ENCODE measurements at places on chromosomes 4 and X. TPM values are rescaled to one million over a fixed set of nuclear protein-coding genes. Genes with fewer than 3 reads are reported as not detected.

DNA sequence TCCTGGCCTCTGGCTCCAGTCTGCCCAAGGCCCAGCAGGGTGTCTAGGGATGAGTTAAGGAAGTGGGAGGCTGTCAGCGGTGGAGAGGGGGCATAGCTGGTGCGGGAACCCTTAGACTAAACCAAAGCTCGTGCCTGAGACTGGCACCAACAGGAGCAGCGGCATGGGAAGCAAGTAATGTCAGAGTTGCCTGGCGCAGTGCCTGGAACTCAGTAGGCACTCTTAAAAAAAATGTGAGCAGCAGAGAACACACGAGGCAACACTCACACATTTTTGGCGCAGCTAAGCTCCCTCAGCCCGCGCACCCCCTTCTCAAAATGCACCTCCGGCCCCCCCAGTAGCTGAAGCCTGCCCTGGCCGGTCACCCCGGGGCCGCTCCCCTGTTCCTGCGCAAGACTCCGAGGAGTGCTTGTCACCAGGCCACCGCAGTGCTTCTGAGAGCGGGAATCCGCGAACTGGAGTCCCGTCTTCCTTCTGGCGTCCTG lies 583 bp downstream of the GABRE start:
- DNase-seq = no peak

DNA sequence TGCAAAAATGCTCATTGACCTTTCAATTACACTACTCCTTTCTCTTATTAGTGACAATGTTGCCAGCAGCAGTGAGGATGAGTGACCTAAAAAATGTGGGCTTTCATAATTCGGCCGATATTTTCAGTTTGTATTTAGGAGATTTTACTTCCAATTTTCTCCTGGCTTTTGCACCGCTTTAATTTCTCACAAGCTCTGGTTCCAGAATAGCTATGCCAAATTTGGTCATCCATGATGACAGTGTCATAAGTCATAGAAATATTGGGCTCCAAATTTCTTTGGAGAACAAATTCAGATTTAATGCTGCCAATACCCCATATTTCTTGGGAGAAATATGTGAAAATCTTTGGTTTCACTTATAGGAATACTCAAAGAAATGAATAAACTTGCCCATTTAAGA lies 187.7 kb upstream of the HCCS start:
- DNase-seq = no peak

The TEX11 gene
- total RNA-seq = not detected

DNA sequence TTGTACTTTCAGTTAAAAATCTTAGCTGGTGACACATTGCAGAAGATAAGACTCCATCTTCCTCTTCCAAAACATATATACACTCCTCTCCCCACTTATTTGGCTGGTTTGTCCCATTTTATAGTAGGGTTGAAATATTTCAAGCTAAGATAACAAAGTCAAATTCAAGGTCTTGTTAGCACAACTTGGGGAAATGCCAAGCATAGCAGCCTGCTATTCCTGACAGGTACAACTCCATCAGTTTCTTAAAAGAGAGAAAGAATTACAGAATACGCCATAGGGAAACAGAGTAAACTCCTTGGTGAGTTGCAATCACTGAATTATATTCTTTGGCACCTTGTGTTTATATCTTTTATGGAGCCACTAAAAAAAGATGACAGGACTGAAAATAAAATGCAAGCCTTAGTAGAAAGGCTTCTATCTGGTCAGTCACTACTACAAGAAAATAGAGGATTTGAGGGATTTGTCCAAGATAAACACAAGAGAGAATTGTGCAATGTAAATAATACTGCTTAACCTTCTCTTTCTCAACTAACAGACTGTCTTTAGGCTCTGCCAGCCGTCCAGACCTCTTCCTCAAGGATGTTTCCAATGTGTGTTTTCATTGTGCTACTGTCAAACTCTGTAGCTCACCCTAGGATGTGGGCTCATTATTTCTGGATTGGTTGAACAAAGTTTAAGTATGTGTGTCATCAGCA lies 170.3 kb downstream of the VEGFC start:
- no peak for DNase-seq

DNA sequence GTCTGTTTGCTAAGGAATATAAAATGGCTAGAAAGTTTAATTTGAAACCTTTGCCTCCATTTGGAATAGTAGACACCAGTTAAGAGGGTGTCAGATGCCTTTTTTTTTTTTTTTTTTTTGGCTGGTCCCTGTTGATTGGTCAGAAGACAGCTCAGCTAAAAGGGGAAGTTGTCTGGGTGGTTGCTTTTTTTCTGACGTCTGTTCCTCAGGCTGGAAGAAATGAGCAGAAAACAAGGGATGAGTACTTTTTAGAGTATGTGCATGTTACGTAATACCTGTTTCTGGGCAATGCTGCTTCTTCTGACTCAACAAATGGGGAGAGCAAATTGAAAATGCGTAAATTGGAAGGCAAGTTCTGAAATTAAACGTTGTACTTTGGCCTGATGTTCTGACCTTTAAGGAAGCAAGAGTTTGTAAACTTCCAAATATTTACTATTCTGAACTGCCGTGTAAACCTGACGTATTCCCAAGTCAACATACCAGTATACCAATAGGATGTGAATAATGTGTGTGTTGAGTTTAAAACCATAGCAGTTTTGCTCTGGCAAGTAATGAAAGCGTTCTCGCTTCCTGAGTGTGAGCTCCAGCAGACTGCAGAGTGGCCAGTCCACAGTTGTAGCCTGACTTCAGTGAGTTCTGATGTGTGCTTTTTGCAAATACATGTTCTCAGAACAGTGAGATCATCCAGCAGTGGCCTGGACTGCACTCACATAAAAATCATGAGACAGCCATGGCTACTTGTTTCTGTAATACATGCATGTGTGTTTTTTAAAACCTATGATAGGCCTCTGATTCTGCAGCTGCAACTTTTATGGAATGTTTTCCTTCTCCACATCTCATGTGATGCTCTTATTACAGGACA lies 1.7 kb downstream of the SAT1 start:
- no peak for DNase-seq

GRCh38 chr4:158863296-158863695 lies 94.5 kb downstream of the FNIP2 start:
- no peak for DNase-seq

The CT45A2 gene
- total RNA-seq = not detected

The REST gene
- total RNA-seq = 35.3 TPM

DNA sequence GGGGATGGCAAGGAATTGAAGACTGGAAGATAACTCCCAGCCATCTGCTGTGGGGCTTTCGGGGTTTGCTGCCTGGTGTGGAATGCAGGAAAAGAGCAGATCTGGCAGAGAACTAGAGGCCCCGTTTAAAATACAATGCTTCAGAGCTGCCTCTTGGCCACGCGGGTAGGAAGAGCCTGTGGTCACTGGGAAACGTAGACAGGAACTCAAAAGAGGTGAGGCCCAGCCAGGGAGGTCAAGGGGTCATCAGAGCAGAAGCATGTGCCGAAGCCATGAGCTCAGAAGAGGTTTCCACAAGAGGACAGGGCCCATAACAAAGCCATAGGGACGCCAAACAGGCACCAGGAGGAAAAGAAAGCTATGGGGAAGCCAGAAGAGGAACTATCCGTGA lies 14.5 kb upstream of the STS start:
- DNase-seq = no peak

DNA sequence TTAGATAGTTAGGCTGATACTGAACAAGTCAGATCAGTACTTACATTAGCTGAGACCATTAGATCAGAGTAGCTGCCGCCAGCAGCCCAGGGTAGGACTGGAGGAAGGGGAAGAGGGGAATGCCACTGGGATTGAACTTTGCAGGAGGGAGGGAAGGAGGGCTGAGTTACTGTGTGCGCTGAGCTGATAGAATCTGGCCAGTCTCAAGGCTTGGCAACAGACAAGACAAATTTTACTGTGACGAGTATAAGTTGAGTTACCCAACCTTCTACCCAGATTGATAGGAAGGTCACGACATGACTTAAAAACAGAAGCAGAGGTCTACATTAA lies 372.1 kb downstream of the OPHN1 start:
- DNase-seq = no peak

GRCh38 chr4:140018931-140019618 lies 134.9 kb downstream of the MAML3 start:
- no peak for DNase-seq

GRCh38 chr4:126268106-126268505 lies 953.4 kb downstream of the FAT4 start:
- no peak for DNase-seq

The SPANXB1 gene
- total RNA-seq = not detected

The EPHA5 gene
- total RNA-seq = not detected
